Mesenchymal stem cell (in vitro differentiated cells and primary cell): ENCODE measurements at places on chromosomes 1 and 21.

- no peak for DNase-seq
These were observed 69.1 kb upstream of the VANGL1 start for GRCh38 chr1:115572710-115573109.

GRCh38 chr1:17923666-17924065, 168.5 kb downstream of the ACTL8 start:
- no peak for DNase-seq

- no peak for DNase-seq
These were observed 250.3 kb downstream of the PTPRC start for GRCh38 chr1:198889101-198889500.

DNA sequence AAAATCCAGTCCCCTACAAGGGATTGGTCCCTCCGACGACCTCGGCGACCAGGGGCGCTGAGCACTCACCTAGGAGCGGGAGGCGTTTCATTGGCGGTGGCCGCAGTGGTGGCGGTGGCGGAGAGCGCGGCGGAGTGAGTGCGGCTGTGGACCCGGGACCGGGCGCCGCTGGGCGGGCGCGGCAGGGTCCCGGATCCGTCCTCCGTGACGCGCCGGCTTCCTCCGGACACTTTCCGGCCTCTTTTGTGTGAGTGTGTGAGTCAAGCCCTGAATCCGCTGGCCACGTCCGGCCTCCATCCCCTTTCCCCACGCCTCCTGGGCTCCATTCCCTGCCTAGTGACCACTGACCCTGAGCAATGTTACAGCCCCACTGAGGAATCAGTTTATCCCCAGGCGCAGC, at the start of gene ADGRL4:
ADGRL4 (minus strand) TSS at position 167 of the 400 bp plus-strand sequence; CDS start at position 91, 76 bp downstream.
- peak; percentile 64 for DNase-seq

DNA sequence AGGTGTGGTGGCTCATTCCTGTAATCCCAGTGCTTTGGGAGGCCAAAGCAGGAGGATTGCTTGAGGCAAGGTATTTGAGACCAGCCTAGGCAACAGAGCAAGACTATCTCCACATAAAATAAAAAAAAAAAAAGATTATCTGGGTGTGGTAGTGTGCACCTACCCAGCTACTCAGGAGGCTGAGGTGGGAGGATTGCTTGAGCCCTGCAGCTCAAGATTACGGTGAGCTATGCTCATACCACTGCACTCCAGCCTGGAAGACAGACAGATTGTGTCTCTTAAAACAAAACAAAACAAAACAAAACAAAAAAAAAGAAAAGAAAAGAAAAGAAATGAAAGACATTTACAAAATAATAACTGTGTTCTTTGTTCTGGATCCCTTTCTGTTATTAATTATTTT, 6.1 kb upstream of the TLCD4 start:
- DNase-seq = no peak

DNA sequence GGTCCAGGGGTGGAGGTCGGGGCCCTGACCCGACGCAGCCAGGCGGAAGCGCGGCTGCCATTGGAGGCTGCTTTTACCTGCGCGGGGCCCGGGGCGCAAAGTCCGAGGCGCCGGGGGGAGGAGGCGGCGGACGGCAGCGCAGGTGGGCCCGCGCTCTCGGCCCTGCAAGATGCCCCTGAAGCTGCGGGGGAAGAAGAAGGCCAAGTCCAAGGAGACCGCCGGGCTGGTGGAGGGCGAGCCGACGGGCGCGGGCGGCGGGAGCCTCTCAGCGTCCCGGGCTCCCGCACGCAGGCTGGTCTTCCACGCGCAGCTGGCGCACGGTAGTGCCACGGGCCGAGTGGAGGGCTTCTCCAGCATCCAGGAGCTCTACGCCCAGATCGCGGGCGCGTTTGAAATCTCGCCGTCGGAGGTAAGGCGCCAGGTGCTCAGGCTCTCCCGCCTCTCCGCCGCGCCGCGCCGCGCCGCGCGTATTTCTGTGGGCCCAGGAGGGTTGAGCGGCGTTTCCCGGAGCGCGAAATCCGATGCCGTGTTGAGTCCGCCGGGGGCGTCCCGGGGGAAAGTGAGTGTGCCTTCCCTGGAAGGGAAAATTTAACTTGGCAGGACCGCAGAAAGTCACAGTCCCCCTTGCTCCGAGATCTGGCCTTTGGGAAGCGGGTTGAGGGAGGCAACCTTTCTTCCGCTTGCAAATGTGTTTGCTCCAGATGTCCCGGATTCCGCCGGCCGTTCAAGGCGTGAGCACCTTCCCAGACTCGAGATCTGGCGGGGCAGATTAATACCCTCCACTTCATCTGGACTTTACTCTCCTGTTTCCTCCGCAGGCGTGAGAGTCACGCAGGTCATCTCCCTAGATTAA, at the start of gene GIPC2:
GIPC2 (plus strand) TSS at position 41 of the 853 bp plus-strand sequence; CDS start at position 170, 129 bp downstream.
- DNase-seq = peak; percentile 37

DNA sequence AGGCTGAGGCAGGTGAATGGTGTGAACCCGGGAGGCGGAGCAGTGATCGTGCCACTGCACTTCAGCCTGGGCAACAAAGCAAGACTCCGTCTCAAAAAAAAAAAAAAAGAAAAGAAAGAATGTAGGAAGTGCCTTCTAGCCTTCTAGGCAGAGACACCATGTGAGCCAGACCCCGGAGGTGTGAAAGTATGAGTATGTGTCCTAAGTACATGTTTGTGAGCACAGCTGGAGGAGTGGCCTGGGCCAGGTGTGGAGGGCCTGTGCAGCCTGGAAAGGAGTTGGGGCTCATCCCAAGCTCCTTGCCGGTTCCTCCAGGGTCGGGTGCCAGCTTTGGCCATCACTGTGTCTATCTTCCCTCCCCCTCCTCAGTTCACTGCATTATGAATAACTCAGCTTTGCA, 13.0 kb downstream of the SOX13 start:
- no peak for DNase-seq

GRCh38 chr1:238223076-238223640, 332.4 kb upstream of the ZP4 start:
- DNase-seq = no peak

GRCh38 chr1:117828201-117828600, 101.2 kb downstream of the GDAP2 start:
- DNase-seq = peak; percentile 84

DNA sequence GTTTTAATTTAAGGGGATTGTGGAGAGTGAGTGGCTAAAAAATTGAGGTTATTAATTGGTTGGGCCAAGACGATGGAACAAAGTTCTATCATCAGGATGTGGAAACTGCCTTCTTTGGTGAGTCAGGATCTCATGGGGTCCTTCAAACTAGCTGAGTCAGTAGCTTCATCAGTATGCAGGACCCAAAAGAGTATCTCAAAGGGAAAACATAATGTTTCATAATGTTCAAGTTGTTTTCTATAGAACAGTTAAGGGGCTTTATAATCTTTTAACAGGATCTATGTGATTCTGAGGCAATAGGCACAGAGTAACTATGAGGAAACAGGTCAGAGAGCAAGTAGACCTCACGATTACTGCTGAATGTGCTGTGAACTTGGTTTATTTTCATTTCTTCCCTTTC, 3.2 kb upstream of the OLFML2B start:
- DNase-seq = peak; percentile 36

GRCh38 chr1:231037585-231038517, 2.2 kb downstream of the FAM89A start:
- peak; percentile 96 for DNase-seq

GRCh38 chr1:12648741-12649140, 4.9 kb downstream of the AADACL4 start:
- no peak for DNase-seq

- DNase-seq = no peak
These were observed 126.2 kb upstream of the CD34 start for GRCh38 chr1:208036918-208037766.

DNA sequence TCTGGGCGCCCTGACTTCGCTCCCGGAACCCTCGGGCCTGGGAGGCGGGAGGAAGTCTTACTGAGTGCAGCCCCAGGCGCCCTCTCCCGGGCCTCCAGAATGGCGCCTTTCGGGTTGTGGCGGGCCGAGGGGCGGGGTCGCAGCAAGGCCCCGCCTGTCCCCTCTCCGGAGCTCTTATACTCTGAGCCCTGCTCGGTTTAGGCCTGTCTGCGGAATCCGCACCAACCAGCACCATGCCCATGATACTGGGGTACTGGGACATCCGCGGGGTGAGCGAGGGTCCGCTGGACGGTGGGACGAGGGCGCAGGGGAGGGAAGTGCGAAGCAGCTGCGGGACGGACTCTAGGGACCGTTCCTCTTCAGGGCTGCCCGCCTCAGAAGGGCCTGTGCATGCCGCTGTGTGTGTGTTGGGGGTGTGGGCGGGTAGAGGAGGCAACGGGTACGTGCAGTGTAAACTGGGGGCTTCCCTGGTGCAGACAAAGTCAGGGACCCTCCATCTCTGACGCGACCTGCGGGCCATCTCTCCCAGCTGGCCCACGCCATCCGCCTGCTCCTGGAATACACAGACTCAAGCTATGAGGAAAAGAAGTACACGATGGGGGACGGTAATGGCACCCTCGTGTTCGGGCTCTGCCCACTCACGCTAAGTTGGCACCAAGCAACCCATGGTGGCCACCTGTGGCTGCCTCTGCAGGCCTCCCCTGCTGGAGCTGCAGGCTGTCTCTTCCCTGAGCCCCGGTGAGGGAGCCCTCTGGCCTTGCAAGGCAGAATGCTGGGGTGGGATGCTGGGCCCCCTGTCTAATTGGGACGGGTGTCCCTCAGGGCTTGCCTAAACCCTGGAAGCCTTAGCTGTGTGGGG, at the start of gene GSTM1:
GSTM1 (plus strand) TSS at position 177 of the 859 bp plus-strand sequence; CDS start at position 234, 57 bp downstream.
- DNase-seq = peak; percentile 80

- peak; percentile 19 for DNase-seq
These were observed 68.5 kb downstream of the CRB1 start for GRCh38 chr1:197336571-197336970.
